ENCODE measurements at places on chromosomes 12 and 14.

- DNase-seq: no peak
Observed at GRCh38 chr14:44963044-44963528, 1.1 kb downstream of the TOGARAM1 start.

DNA sequence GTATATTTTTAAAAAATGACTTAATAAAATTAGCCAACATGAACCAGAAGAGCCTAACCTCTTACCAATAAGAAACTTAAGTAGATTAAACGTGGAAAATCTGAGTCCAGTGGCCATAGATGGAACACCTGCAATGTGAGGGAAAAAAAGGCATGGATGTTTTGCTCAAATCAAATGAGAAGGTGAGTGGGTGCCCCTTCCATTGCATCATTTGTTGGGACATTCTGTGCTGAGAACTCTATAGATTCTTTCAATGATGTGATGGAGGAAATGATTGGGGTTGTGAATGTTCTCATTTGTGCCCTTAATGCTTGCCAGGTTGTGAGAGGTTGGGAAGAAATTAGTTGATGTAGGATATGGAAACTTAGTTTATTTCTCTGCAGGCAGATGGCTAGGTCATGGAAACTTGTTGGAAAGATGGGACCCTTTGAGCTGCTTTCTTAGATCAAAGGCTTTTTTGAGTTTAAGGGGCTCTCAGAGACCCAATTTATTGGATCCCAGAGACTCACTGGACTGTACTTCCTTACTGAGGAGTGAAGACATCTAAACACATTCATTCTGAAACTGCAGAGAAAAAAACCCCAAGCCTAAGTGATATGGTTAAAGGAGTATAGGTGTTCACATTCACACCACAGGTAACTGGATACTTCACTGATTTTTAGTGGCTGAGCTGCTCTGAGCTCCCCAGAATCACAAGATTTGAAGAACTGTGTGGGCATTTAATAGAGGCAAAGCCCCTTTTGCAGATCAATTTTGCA, 95.9 kb downstream of the DACT1 start:
- no peak for DNase-seq

DNA sequence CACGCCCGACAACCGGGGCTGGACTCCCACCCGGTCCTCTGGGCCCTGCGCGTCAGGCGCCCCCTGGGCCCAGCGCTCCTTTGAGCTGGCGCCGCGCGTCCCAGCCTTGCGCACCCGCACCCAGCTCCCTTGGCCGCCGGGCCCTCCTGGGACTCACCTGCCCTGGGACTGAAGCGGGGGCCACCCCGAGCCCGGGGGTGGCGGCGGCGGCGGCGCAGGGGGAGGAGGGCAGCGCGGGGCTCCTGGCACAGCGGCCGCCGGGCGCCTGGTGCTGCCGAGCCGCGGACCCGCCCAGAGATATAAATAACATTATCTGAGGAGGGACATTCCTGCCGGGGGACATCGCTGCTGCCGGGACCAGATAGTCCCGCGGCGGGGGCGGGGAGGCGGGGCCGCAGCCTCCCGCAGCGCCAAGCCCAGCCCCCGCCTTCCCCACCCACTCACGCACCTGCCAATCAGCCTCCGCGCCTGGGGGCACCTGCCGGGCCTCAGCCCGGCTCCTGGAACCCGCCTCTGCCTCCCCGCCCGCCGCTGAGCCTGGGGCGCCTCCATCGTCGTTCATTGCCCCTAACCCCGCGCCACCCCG, at the start of gene SPTB:
Gene SPTB, minus strand, starts transcription at position 273 of the 586 bp plus-strand sequence. CDS start 56,813 bp downstream, outside the sequence.
- peak; percentile 72 for DNase-seq

GRCh38 chr14:74910556-74910955, 12.5 kb downstream of the RPS6KL1 start:
- DNase-seq: no peak

DNA sequence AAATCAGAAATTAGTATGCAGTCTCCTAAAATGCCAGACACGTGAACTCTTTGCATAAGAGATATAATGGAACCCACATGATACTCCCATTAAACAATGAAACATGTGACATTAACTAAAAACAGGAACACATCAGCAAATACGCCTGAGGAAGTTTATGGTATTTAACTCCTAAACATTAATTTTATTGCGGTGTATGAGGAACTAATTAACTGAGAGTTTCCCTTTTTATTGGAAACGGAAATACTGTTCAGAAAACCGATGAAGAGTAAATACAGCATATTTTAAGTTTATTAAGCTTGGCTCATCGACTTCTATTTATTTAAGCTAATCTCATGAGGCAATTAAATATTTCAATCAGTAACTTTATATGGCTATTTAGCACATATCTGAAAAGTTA, 290.3 kb downstream of the SOX5 start:
- DNase-seq: no peak

GRCh38 chr12:54394281-54394719, 9.8 kb upstream of the ZNF385A start:
- peak; percentile 67 for DNase-seq

GRCh38 chr12:128298091-128298748, 31.2 kb downstream of the TMEM132C start:
- DNase-seq: no peak

- DNase-seq: no peak
Observed at GRCh38 chr14:80940146-80940545, 1.4 kb downstream of the CEP128 start.

GRCh38 chr12:110349096-110349495, 54.4 kb downstream of the ANAPC7 start:
- DNase-seq: no peak

- DNase-seq: no peak
Observed at GRCh38 chr12:49730568-49731101, 10.7 kb upstream of the TMBIM6 start.

DNA sequence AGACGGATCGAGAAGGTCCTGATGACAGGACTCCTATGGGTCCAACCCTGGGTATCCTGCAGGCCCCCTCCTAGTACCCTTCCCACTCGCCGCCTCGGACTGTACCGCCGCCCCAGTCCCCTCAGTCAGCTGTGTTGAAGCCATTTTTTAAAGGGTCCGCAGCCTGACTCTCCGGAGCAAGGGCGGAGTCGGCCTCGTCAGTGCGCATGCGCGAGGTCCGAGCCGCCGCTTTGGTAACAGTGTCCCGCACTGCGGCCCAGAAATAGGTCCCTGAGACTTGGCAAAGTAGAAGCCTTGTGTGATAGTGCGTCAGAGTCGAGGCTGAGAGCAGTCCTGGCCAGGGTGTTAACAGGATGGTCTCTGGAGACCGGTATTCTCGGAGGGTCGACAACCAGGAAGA, 769.0 kb upstream of the ALG10B start:
- DNase-seq: no peak

DNA sequence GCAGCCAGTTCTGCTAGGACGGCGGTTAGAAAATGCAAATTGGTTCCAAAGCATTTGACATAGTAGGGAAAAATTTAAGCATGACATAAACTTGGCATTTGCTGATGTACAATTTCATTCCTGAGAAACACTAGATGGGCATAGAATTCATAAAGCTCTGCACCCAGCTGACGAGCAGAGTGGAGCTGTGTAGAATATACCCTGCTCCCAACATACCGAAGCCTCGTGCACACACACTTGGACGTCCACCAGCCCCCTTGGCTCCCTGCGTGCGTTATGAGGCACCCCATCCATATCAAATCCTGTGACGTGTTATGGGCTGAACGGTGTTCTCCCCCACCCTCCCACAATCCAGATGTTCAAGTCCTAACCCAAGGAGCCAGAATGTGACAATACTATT, 65.4 kb downstream of the CLMN start:
- DNase-seq: no peak

GRCh38 chr12:39617887-39618286, 1.7 kb downstream of the ABCD2 start:
- DNase-seq: no peak

- DNase-seq: no peak
Observed at GRCh38 chr12:66304296-66304900, 2.1 kb downstream of the HELB start.

- DNase-seq: no peak
Observed at GRCh38 chr12:124030510-124030909, 57.5 kb downstream of the ZNF664 start.

- DNase-seq: no peak
Observed at GRCh38 chr12:16600525-16600924, 5.4 kb downstream of the LMO3 start.

DNA sequence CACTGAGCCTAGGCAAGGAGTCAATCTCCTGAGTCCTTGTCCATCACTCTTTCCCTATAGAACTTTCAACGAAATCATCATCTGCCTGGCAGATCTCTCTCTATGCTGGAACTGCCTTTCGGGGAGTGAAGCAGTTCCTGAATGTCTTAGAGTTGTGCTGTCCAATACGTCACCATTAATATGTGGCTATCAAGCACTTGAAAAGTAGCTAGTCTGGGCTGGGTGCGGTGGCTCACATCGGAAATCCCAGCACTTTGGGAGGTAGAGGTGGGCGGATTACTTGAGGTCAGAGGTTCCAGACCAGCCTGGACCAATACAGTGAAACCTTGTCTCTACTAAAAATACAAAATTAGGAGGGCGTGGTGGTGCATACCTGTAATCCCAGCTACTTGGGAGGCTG, 35.1 kb downstream of the NRDE2 start:
- DNase-seq: no peak

DNA sequence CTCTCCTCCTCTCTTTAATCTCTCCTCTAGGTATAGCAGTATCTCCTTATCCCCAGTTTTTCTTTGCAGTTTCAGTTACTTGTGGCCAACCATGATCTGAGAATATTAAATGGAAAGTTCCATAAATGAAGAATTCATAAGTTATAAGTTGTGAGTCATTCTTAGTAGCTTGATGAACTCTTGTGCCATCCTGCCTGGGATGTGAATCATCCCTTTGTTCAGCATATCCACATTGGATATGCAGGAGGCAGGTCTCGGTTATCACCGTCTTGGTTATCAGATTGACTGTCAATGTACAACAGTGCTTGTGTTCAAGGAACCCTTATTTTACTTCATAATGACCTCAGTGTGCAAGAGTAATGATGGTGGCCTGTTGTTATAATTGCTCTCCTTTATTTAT, 134.0 kb downstream of the TMEM117 start:
- DNase-seq: no peak

- no peak for DNase-seq
Observed at GRCh38 chr12:70379846-70380245, 13.8 kb downstream of the KCNMB4 start.

- no peak for DNase-seq
Observed at GRCh38 chr14:52733824-52734223, 3.9 kb downstream of the STYX start.

DNA sequence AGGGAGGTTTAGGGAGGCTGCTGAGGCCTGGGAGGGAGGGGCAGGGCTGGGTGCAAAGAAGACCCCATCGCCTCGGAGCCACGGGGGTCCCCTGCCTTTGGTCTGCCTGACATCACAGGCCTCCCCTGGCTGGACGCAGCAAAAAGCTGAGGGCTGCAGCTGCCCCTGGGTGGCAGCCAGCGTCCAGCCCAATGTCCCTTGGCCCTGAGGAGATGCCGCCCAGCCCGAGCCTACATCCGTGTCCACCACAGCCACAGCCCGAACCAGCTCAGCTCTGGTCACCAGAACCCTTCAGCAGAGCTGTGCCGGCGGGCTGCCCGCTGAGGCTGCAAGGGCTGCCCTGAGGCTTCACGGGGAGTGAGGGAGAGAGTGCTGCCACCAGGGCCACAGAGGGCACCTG, 1.9 kb downstream of the NUDT14 start:
- DNase-seq: no peak

- no peak for DNase-seq
Observed at GRCh38 chr12:127500512-127501035, 766.4 kb upstream of the TMEM132C start.

- no peak for DNase-seq
Observed at GRCh38 chr14:95310635-95311380, 8.9 kb downstream of the CLMN start.

DNA sequence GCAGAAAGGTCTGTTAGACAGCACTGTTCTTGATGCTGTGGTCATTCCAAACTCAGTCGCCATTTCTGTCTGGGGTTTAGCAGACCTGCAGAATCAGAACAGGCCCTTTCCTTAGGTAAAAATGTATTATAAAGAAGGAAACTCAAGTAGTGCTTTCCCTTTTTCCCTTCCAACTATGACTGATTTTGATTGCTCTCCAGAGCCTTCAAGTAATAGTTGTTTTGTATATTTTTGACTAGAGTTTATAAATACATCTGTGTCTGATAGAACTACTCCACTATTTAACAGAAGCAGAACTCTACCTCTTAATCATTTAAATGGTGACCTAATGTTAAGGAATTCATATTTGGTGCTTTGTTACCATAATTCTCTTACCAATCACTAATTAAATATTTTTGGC, 74.0 kb downstream of the WNK1 start:
- no peak for DNase-seq

GRCh38 chr14:75723716-75724115, 62.7 kb downstream of the TTLL5 start:
- no peak for DNase-seq

- no peak for DNase-seq
Observed at GRCh38 chr12:7193674-7194073, 4.2 kb downstream of the PEX5 start.

DNA sequence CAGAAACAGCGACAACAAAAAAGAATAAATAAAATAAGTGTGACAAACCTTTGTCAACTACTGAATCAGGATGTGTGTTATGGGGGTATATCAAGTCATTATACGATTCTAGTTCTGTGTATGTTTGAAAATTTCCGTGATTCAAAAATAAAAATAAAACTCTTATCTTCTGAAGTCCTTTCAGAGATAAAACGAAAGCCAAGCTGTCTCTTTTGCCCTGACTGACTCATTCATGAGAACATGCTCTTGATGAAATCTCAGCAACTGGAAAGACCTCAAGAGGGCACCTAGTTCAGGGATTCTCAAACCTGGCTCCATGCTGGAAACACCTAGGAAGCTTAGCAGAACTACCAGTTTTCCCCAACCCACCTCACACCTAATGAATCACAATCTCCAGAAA, 9.2 kb downstream of the FOXN3 start:
- DNase-seq: no peak

GRCh38 chr14:104087981-104088850, 2.7 kb downstream of the ASPG start:
- DNase-seq: no peak

- DNase-seq: no peak
Observed at GRCh38 chr14:85934886-85935254, 404.9 kb downstream of the FLRT2 start.

DNA sequence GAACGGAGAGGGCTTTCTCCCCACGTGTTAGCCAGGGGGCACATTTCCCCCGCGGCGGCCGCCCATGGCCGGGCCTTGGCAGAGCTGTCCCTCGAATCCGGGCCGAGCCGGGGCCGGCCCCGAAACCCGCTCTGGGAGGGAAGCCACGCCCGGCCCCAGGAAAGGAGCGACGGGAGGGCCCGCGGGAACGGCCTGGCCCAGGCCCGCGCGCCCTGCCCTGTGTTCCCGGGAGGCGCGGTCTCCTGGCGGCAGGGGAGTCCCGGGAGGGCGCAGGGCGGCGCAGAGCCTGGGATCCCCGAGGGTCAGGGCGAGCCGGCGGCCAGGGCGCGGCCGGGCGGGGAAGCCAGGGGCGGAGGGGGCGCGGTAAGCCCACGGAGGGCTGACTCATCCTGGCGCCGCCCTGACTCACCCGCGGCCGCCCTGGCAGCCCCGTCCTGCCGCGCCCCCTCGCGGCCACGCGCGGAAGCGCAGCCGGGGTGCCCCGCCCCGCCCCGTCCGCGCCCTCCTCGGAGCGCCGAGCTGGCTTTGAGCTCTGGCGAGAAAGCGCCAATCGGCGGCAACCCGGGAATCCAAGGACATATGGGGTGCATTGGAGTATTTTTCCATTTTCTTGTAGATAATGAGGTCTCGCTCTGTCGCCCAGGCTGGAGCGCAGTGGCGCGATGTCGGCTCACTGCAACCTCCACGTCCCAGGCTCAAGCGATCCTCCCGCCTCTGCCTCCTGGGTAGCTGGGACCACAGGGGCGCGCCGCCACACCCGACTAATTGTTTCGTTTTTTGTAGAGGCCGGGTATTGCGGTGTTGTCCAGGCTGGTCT, 31.8 kb upstream of the PLEKHG6 start:
- DNase-seq: no peak
